ENCODE measurements at places on chromosomes 6 and 20.

DNA sequence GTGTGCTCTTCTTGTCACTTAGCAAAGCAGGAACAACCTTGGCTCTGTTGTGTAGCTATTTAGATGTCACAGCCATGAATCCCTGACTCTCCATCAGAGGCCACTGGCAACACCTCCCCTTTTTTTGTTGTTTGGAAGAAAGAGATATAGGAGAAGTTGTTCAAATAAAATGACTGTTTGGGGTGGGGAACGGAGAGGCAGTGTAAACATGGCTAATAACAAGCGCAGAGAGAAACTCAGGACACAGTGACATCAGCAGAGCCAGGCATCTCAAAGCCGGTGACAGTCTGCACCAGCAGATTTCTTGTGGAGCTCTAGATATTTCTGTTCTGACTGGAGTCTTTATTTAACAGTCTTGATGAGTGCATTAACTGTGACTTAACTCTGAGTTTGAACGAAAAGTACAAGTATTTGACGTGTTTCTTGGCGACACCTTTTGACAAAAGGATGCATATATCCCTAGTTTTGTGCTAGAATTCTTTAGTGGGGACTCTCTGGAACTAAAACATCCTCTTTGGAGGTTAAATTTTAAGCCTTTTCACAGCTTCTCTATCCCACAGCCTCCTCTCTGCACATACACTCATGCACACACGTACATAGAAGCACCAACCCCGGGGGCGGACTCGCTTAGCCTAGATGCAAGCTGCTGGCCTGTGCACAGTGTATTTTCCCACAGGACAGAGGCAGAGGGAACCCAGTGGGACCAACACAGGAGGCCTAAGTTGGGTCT is 53.8 kb downstream of the ADAT2 start:
- DNase-seq = peak; percentile 4

- DNase-seq = no peak
These were observed 12.1 kb upstream of the PRL start for GRCh38 chr6:22308939-22309338.

DNA sequence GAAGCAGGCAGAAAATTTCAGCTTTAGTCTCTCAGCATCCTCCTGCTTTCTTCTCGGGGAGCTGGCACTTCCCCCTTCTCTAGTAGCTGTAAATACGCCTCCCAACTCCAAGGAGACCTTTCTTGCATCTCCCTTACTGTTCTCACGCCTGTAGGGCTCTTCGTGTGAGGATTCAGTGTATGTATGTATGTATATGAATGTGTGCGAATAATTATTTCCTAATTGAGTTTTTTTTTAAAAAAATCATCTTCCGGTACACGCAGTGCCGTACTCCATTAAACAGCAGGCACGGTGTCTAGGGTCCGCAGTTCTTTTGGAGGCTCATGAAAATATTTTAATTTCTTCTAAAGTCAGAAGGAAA is 85.4 kb downstream of the HFE start:
- no peak for DNase-seq

- peak; percentile 85 for DNase-seq
These were observed 91.6 kb upstream of the RIPOR2 start for GRCh38 chr6:25027221-25027916.

- DNase-seq = no peak
These were observed 87.5 kb upstream of the TOP1 start for GRCh38 chr20:40941133-40941610.

DNA sequence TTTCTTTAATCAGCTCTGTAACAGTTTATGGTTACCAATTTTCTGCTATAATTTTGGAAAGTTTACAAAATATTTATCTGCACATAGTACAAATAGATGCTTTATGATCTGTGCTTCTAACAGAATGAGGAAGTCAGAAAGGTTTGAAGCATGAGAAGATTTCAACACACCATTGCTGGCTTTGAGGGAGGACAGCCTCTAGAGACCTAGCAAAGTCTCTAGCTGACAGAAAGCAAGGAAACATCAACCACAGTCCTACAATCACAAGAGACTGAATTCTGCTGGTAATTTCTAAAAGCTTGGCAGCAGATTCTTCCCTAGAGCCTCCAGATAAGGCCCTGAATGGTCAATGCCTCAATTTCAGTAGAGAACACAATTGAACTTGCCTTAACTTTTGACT is 750.8 kb upstream of the SLC35B3 start:
- no peak for DNase-seq

DNA sequence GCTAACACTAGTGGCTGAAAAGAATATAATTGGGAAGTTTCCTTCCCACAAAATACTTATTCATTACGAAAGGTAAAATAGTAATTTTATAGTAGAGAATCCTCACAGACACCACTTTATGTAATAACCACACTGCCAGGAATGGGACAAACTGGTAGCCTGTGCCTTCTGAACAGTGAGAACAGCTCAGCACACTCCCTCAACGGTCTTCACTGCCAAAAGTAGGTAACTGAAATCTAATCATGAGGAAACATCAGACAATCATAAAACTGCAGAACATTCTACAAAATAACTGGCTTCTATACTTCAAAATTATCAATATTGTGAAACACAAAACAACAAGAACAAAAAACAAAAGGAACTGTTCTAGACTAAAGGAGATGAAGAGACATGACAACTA is 44.1 kb downstream of the NUP153 start:
- no peak for DNase-seq

DNA sequence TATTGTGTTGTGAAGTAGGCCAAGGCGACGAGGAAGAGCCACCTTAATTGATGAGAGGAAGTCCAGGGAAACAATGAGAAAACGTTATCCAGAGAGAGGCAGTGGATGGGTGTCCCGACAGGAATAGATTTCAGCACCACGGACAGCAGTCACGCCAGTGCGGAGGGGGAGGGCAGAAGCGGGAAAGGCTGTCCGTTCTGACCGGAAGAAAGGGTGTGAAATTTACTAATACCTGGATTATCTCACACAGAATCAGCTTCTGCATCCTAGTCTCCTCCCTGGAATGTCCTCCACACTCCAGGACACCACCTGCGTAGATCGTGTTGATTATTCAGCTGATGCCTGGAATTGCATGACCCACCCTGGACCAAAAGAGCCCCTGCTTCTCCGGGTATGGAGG is 7.4 kb upstream of the BPIFA3 start:
- DNase-seq = peak; percentile 31

Measured in activated naive CD4-positive, alpha-beta T cell treated with Interleukin-2 at 50 U/mL for 16 hours (primary cell).